H1 (cell line): ENCODE measurements at places on chromosomes 2 and 18.

DNA sequence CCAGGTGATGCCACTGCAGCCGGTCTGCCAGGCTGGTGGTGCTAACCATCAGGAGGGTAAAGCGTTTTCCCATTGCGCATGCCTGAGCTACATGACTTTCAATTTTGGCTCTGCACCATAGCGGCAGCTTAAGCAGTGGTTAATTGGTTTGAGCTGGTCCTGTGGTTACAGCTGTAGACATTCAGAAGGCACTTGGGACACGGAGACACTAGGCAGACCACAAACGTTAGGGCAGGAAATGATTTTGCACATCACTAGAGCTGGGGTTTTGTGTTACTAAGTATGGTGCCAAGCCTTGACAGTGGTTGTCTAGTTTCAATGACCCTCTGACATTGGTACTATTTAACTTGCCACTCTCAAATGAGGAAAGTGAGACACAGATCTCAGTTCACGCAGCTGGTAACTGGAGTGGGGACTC is 28.9 kb upstream of the CNOT11 start:
- DNase-seq: no peak

GRCh38 chr2:217330647-217331046 is 470.8 kb upstream of the TNP1 start:
- no peak for DNase-seq

DNA sequence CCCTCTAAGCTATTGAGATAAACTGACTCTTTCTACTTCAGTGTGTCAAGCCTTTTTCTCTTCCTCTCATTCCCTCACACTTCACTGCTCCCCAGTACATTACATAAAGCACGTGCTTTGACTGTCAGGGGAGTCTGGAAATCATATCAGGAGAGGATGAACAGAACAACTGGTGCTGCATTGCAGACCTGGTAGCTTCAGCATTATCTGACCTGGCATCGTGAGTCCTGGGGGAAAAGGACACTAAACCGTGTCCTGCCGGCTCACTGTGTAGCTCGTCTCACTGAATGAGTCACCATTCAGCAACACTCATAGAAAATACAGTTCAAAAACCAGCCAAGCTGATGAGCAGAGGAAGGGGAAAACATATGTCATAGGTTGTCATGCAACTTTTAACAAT is 108.5 kb upstream of the UNC80 start:
- DNase-seq: no peak

- no peak for DNase-seq
These were observed 63.6 kb downstream of the CLHC1 start for GRCh38 chr2:55168221-55169154.

- DNase-seq: no peak
These were observed 118.1 kb upstream of the EPAS1 start for GRCh38 chr2:46179037-46179621.

DNA sequence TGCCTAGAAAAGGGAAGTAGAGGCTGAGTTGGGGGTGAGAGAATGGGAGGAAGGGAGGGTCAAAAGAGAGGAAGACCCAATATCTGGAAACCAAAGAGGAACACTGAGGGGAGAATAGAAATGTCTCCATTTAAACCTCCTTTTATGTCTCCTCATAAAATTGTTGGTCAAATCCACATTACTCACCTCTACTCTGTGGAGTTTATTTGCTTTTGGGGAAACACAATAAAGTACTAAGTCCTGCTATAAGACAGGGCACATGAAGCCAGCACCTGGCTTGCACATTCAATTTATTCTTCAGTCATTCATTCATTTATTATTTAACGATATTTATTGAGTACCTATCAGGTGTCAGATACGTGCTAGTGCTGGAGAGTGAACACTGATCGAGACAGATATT is 60.3 kb upstream of the NFE2L2 start:
- no peak for DNase-seq

DNA sequence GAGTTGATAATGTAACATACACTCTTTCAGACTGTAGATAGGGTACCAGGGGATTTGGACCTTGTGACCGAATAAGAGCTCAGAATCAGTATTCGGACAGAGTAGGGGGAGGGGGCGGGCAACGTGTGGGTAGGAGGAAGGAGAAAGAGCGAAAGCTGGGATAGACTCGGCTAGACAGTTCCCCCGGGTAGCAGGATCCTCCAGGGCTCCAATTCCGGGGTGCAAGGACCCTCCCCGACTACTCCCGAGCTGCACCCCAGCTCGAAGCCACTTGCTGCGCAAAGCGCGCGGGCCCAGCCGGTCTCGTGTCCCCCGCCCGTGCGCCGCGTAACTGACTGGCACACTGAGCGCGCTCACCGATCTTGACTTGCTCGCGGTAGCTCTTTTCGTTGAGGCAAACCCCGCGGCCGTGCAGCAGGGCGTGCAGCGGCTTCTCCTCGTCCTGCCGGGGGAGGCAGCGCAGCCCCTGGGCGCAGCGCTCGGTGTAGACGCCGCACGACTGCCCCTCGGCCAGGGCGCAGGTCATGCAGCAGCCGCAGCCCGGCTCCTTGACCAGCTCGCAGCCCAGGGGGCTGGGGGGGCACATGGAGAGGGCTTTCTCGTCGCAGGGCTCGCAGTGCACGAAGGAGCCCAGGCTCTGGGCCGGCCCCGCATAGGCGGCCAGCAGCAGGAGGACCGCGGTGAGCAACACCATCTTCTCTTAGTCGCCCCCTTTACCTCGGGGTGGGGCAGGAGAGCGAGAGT is 1.1 kb downstream of the IGFBP5 start:
- DNase-seq: no peak

- no peak for DNase-seq
These were observed 756 bp downstream of the ABI2 start for GRCh38 chr2:203328760-203329540.

GRCh38 chr18:45248240-45248903 is 366.9 kb upstream of the SLC14A2 start:
- no peak for DNase-seq

DNA sequence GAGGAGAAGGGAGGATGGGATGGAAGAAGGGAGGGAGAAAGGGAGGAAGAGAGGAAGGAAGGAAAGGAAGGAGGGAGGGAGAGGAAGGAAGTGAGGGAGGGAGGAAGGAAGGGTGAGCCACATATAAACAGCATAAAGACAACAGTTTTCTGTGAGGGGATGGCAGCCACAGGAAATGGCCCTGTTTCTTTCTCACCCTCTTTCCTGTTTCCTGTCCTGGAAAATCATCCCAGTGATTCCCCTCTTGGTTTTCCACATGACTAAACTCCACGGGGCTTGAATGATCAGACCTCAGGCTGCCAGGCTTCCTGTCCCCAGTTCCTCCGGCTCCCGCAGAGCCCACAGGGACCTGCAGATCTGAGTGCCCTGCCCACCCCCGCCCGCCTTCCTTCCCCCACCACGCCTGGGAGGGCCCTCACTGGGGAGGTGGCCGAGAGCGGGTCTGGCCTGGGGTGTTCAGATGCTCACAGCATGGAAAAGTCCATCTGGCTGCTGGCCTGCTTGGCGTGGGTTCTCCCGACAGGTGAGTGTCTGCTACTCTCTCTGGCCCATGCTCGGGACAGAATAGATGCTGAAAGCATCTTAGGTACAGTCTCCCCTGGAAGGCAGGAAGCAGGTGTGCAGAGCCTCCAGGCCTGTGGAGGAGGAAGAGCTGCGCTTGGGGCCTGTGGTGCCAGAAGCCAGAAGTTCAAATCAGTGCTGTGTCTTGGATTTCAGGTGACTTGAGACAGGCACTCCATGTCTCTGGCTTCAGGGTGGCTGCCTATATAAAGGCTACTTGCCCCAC is at the start of gene SIGLEC15:
Gene SIGLEC15, plus strand, starts transcription at position 418 of the 787 bp plus-strand sequence. Its CDS starts 54 bp downstream, at position 472.
- DNase-seq: no peak

DNA sequence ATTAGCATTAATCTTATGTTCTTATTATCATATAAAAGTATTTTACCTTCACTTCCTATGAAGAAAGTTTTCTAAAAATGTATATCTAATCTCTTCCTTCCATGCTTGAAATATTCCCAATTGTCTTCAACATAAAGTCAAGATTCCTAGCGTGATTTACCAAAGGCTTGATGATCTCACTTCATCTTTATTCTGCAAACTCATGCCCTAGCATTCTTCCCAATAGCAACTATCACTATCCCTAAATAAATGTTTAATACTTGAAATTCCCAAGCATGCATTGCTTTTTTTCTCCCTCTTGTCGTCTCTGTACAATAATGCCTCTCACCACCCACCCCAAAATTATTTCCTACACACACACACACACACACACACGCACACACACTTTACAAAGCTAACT is 125.8 kb downstream of the VWC2L start:
- DNase-seq: no peak

DNA sequence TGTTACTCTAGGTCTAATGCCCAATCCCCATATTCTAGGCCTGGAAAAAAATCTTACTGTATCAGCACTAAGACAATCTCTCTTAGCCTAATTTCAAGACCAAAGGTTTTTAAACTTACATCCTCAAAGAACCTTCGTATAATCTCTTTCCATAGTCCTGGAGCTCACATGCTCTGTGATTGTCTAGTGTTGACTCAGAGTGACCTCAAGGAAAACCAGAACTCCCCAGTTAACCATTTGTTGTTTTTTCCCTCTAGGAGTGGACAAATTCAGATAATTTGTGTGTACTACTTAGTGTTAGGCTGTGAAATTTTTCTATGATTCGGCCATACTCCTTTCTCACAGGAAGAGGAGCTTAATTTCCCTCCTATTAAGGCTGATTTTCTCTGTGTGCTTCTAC is 536.1 kb downstream of the SLC4A3 start:
- no peak for DNase-seq

- DNase-seq: no peak
These were observed 57.4 kb upstream of the COL3A1 start for GRCh38 chr2:188916736-188917135.

DNA sequence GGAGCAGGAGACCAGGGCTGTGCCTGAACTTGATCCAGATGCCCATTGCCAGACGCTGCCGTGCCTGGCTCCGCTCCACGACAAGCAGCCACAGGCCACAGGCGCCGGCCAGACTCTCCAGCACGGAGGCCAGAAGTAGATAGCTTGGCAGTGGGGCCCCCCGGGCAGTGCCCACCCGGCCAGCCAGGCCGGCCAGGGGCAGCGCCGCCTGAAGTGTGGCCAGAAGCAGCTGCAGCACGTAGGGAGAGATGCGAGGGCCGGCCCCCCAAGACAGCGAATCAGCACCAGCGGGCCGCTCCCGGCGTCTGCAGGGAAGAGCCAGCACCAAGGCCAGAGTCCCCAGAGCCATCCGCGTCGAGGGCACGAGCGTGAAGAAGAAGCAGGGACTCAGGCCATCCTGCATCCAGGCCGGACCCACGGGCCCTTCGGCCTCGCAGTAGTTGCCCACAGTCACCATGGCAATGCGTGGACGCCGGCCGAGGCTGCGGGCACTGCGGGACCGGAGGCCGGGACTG is 484 bp downstream of the ABCB6 start:
- DNase-seq: no peak

DNA sequence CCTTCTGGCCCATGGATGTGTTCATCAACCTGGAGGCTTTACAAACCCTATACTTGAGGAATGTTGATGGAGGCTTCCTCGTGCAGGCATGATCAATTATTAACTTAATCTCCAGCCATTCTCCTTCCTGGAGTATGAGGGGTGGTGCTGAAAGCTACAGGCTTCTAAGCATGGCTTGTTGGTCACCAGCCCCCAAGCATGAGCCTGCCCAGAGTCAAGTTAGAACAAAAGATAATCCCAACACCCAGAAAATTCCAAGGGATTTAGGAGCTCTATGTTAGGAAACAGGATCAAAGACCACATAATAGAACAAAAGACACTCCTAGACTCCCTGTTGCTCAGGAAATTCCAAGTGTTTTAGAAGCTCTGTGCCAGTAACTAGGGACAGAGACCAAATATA is 63.1 kb downstream of the FAM171B start:
- DNase-seq: no peak

GRCh38 chr18:23094411-23095190 is 40.7 kb upstream of the CABLES1 start:
- DNase-seq: peak; percentile 56

DNA sequence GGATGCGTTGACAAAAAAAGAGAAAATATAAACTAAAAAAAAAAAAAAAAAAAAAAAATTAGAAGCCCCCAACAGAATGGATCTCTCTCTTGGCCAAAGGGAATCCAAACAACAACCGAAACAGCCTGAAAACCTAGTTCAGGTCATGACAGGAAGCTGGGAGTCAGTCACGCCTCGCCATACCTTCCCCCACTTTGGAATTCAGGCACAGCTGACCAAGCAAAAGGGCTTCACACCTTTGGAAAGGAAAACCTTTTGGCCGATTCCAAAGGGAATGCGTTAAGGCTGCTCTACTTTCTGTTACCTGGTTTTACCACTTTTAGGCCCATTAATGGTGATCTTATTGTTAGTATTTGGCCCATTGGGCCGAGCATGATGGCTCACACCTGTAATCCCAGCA is 17.9 kb upstream of the RMC1 start:
- no peak for DNase-seq

- no peak for DNase-seq
These were observed 168.1 kb upstream of the ID2 start for GRCh38 chr2:8513601-8514273.

- no peak for DNase-seq
These were observed 972 bp upstream of the COBLL1 start for GRCh38 chr2:164842624-164842966.

- no peak for DNase-seq
These were observed 159.2 kb upstream of the ALKAL2 start for GRCh38 chr2:446963-447530.

DNA sequence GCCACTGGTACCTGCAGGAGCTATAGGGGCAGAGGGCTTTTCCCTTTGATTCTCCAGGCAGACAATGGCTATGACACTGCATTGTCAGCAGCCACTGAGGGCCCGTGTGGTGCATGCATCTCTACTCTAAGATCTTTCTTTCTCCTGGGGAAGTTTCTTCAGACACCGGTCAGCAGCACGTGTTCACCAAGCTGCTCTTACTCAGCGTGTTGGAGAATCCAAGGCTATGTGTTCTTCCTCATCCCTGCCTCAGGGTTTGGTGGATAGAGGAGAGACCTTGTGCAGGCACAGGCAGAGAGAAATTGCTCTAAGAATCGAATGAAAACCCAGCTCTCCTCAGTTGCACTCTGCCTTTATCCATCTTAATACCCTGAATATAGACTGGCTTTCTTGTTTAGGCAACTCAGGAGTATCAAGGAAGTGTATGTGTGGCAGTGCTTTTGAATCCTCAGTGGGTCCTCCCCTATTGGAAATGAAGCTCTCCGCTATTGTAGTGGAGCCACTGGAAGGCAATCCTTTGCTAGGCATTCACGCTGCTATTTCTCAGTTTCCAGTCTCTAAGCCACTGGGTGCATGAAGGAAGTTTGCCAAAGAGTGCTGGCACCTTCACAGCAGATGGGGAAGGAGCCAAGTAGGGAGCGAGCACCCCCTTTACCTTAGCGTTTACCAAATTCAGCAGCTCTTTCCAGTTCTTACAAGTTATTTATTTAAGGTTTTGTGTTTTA is 86.9 kb upstream of the EML6 start:
- DNase-seq: no peak

- DNase-seq: no peak
These were observed 58.8 kb downstream of the BOD1L2 start for GRCh38 chr18:57205641-57206040.

- DNase-seq: peak; percentile 60
These were observed at the start of gene THSD7B for GRCh38 chr2:136765256-136766072. Gene THSD7B, plus strand, starts transcription at chr2:136765545. Its CDS starts 116,634 bp downstream, at chr2:136882179.

GRCh38 chr2:235263205-235264120 is 230.4 kb upstream of the AGAP1 start:
- DNase-seq: peak; percentile 10
